ENCODE measurements at places on chromosomes 5 and 9.

GRCh38 chr9:133054194-133054890 is 7.4 kb upstream of the CEL start:
- DNase-seq, result no peak

DNA sequence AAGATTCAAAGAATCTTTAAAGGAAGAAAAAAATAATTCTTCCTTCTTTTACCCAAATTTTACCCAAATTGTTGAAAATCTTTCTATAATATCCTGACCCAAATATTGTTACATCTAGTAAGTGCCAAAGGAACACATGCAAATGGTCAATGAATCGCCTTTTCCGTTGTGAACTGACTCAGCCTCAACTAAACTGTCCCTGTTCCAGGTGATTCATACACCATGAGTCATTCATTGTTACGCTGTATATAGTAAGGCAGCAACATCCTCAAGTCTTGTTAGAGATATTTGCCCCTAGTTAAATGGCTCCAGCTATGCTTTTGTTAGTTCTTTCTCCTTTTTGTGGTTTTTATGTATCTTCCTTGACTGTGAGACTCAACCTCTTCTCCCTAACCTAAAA is 9.7 kb downstream of the PTGER4 start:
- no peak for DNase-seq

GRCh38 chr5:107248066-107248695 is 422.6 kb downstream of the EFNA5 start:
- DNase-seq, result peak; percentile 81

DNA sequence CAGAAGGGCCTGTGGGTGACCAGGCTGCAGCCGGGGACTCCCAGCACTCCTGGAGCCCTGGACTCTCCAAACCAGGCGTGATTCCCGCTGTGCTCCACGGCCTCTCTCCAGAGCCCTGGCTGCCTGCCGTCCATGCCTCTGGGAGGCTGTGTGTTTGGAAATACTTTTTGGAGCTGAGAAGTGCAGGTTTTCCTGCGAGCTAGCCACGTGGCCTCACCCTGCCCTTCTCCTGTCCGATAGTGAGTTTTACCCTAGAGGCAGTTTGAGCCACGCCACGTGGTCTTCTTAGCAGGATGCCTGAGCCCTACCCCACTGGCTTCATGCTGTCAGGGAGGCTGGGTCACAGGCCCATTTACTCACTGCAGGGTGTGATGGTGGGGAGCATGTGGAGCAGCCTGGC is 71.3 kb downstream of the COL5A1 start:
- DNase-seq, result no peak

DNA sequence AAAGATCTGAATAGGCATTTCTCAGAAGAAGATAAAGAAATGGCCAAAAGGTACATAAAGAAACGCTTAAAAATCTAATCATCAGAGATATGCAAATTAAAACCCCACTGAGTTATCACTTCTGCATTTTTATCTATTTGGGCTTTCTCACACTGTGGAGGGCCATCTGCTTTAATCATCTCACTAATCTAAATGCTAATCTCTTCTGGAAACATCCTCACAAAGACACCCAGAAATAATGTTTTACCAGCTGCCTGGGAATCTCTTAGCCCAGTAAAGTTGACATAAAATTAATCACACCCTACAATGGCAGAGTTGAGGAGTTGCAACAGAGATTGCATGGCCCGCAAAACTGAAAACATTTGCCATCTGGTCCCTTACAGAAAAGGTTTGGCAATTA is 407.9 kb upstream of the CYLC2 start:
- DNase-seq, result no peak
